Uterine smooth muscle cell (primary cell): ENCODE measurements at places on chromosomes 3 and 15. TPM values are rescaled to one million over a fixed set of nuclear protein-coding genes. Genes with fewer than 3 reads are reported as not detected.

NAA80 gene
- total RNA-seq, result 3.4 and 4.6 TPM in 2 replicates

ALDH1A2 gene
- 10.9 and 14.5 TPM in 2 replicates for total RNA-seq

GABRA5 gene
- total RNA-seq, result 0.50 TPM in 1 of 2 replicates, not detected in the other

DNAH12 gene
- total RNA-seq, result under 0.01 and 0.12 TPM in 2 replicates

GOLGA8S gene
- under 0.01 and 0.12 TPM in 2 replicates for total RNA-seq

LDHAL6B gene
- under 0.01 TPM in 1 of 2 replicates, not detected in the other for total RNA-seq

DIPK2A gene
- 67.9 and 82.8 TPM in 2 replicates for total RNA-seq

NOP10 gene
- total RNA-seq, result 134 and 210 TPM in 2 replicates

RASGRF1 gene
- total RNA-seq, result under 0.01 and 0.37 TPM in 2 replicates

CNBP gene
- total RNA-seq, result 248 and 334 TPM in 2 replicates

RFT1 gene
- 23.4 and 24.5 TPM in 2 replicates for total RNA-seq

SHC4 gene
- total RNA-seq, result 1.5 and 1.7 TPM in 2 replicates

ROPN1 gene
- total RNA-seq, result not detected in 2 replicates

NDN gene
- total RNA-seq, result 39.5 and 59.1 TPM in 2 replicates

PLA1A gene
- total RNA-seq, result 0.25 and 0.33 TPM in 2 replicates

NR1I2 gene
- total RNA-seq, result 0.12 TPM in 1 of 2 replicates, not detected in the other

CALML4 gene
- 1.1 and 1.3 TPM in 2 replicates for total RNA-seq

KNG1 gene
- total RNA-seq, result not detected in 2 replicates

ONECUT1 gene
- total RNA-seq, result 0.12 TPM in 1 of 2 replicates, not detected in the other

ITPKA gene
- total RNA-seq, result 18.1 and 25.0 TPM in 2 replicates

ZNF609 gene
- 14.1 and 16.0 TPM in 2 replicates for total RNA-seq

TGM4 gene
- total RNA-seq, result not detected in 2 replicates

GP5 gene
- under 0.01 TPM in 1 of 2 replicates, not detected in the other for total RNA-seq

CPLX3 gene
- total RNA-seq, result not detected in 2 replicates

DLL4 gene
- total RNA-seq, result 0.12 and 0.66 TPM in 2 replicates

SLC12A8 gene
- total RNA-seq, result 3.2 and 6.9 TPM in 2 replicates

PLA2G4D gene
- total RNA-seq, result not detected in 2 replicates

OR5K2 gene
- not detected in 2 replicates for total RNA-seq

CSPG5 gene
- under 0.01 and 0.22 TPM in 2 replicates for total RNA-seq

DAZL gene
- total RNA-seq, result not detected in 2 replicates

CAMK2N2 gene
- 0.25 and 0.33 TPM in 2 replicates for total RNA-seq

PARP14 gene
- 54.1 and 63.9 TPM in 2 replicates for total RNA-seq

CACNA2D3 gene
- not detected in 2 replicates for total RNA-seq

GPR15 gene
- not detected in 2 replicates for total RNA-seq

ZNF662 gene
- total RNA-seq, result 1.9 and 2.4 TPM in 2 replicates

TEX9 gene
- total RNA-seq, result 3.1 and 4.1 TPM in 2 replicates

ZIC4 gene
- total RNA-seq, result not detected in 2 replicates

CD200R1 gene
- total RNA-seq, result not detected in 2 replicates

C3orf80 gene
- total RNA-seq, result 1.7 and 4.9 TPM in 2 replicates

PRR20G gene
- total RNA-seq, result not detected in 2 replicates

APOD gene
- 0.11 and 0.37 TPM in 2 replicates for total RNA-seq

GMNC gene
- 0.11 and 0.25 TPM in 2 replicates for total RNA-seq

ERICH6 gene
- total RNA-seq, result 0.22 TPM in 1 of 2 replicates, not detected in the other

MRAS gene
- 39.2 and 73.6 TPM in 2 replicates for total RNA-seq

NDUFB5 gene
- total RNA-seq, result 88.2 and 103 TPM in 2 replicates
